Stimulated activated CD4-positive, alpha-beta T cell treated with anti-CD3 and anti-CD28 coated beads, TNF-alpha, amount 100 ng/mL, for 1 hour (primary cell): ENCODE measurements at places on chromosomes 2 and 18.
A peak's percentile ranks its signal among the peaks of the same experiment; 100 is the strongest.

- DNase-seq: no peak
These were observed 77.7 kb downstream of the GULP1 start for GRCh38 chr2:188369365-188369764.

DNA sequence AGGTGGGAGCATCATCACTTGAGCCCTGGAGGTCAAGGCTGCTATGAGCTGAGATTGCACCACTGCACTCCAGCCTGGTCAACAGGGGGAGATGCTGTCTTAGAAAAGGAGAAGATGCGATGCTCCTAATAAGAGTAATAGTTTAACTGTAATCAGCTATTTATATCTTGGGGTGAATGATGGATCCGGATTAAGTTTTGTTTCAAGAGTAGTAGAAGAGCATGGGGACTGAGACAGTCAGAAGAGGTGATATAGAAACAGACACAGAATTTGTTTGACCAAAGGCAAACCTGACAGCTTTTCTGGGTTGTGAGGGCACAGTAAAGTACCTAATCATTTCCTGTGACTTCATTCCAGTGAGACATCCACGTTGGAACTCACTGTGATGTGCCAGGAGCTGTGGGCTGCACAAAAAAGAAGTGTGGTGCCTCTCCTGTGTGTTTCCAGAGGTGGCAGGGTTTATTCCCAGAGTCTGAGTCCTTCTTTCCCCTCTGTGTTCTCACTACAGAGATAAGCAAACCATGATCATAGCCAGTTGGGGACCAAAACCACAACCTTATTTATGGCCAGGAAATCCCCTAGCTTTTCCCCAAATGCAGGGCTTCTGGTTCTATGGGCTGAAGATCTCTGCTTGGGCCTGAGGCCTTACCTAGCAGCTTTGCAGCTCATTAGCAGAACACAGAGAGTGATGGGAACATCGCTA lies 113.7 kb downstream of the XRCC5 start:
- DNase-seq: no peak

DNA sequence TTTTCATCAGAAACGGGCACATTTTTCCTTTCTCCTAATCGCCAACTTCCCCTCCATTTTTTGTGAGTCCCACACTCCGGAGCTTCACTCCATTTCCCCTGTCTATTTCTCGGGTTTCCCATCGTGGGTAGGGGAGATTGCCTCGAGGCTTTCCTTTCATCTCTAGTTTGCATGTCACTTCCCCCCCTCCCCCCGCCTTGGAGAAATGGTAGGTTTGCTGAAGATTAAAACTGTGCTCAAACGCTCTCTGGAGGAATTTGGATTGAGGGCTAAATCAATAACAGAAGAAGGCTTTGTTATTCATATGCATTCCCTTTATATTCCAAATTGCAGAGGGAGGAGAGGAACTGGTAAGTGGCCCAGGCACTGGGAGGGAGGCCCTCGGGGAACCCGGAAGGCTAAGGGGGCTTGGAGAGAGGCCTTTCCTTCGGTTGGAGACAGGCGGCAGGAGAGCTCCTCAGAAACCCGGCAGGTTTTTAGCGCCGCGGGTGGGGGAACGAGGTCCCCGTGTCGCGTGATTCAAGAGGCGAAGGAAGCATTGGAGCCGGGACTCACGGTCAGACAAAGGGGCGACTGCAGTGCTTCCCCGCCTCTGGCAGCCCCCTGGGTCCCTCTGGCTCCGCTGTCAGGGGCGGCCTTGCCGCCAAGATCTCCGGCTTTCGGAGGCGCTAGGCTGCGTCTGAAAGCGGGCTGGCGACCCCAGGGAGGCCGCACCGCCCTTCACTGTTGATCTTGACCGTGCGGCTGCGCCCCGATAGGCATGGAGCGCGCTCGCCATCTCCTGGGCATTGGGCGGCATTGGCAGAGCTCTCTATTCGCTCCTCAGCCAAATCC lies 2.4 kb upstream of the HOXD12 start:
- peak; percentile 49 for DNase-seq

DNA sequence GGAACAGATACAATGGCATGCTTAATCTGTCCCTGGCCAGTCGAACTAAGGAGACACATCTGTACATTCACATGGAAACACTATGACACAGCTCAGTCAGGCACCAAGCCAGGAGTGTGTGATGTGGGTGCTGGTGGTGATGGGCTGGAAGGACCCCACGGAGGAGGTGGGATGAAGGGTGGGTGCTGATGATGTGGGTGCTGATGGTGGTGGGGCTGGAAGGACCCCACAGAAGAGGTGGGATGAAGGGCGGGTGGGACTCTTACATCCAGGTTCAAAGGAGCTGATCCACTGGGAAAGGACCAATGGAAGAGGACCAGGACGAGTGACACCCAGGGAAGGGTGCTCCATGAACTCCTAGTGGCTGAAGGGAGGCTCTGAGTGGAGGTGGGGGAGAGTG lies 34.8 kb upstream of the ACAA2 start:
- no peak for DNase-seq

DNA sequence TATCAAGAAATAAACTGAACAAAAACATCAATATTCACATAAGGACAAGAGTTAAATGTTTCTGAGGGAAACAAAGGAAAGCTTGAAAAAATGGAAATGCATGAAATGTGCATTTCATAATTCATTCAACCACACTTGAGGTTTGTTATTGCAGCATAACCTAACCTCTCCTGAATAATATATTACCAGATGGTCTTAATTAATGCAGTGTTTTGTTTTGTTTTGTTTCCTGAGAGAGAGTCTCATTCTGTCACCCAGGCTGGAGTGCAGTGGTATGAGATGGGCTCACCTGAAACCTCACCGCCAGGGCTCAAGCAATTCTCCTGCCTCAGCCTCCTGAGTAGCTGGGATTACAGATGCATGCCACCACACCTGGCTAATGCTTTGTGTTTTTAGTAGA lies 139.9 kb upstream of the PIEZO2 start:
- DNase-seq: no peak

- DNase-seq: no peak
These were observed 29.6 kb downstream of the ARHGAP15 start for GRCh38 chr2:143158551-143159485.

DNA sequence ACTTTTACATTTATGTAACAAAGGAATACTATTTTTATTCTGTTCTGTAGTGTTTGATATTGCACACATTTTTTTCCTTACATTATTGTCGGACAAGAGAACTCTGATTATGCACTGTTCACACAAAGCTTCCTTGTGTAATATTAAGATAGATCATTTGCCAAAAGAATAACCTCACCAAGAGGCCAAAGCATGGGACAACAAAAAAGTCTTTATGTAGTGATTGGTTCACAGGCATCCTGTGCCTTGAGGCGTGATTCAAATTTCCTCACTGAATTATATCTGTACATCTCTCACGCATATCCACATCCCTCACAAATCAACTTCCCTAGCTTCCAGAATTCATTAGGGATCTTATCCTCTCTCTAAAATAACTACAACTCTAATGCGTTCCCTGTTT lies 642.7 kb downstream of the NR4A2 start:
- no peak for DNase-seq

- no peak for DNase-seq
These were observed 652 bp downstream of the GCA start for GRCh38 chr2:162344617-162344950.

GRCh38 chr2:120177001-120177621 lies 46.1 kb downstream of the TMEM185B start:
- peak; percentile 65 for DNase-seq

DNA sequence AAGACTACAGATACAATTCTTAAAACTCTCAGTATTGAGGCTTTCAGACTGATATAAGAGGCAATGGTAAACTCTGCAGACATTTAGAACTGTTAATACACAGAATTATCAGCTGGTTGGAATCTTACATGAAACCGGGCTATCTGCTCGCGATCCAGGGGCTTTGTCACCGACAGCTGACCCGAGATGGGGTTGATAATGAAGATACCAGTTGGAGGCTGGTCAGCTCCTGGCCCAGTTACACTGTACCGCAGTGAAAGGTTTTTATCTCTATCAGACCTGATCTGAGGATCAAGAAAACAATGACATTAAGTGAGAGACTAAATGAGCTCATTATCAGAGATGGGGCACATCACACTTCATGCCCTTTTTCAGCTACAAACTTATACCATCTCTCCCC lies 167.3 kb downstream of the CDH2 start:
- no peak for DNase-seq

- DNase-seq: no peak
These were observed 65.5 kb upstream of the HK2 start for GRCh38 chr2:74768401-74768914.

DNA sequence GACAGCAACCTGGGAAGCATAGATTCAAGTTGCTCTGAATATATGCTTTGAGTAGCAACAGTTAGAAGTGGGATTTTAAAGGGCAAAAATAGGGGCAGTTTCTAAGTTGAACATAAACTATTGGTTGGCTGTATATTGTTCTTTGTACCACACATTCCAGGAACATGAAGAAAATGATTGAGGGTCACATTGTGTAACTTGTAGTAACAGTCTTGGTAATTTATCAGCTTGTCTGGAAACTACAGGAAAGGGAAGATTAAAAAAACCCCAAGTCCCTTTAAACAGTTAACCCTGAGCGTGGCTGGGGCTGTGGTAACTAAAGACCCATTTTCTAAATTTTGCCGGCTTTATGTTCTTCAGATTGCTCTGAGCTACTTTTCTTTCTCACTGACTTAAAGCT lies 7.4 kb downstream of the PLEKHB2 start:
- no peak for DNase-seq

- DNase-seq: no peak
These were observed 113.6 kb downstream of the METTL8 start for GRCh38 chr2:171320208-171320621.

- DNase-seq: no peak
These were observed 222.9 kb downstream of the HDAC4 start for GRCh38 chr2:239177908-239178307.
